ENCODE measurements at places on chromosomes 6 and 20.

DNA sequence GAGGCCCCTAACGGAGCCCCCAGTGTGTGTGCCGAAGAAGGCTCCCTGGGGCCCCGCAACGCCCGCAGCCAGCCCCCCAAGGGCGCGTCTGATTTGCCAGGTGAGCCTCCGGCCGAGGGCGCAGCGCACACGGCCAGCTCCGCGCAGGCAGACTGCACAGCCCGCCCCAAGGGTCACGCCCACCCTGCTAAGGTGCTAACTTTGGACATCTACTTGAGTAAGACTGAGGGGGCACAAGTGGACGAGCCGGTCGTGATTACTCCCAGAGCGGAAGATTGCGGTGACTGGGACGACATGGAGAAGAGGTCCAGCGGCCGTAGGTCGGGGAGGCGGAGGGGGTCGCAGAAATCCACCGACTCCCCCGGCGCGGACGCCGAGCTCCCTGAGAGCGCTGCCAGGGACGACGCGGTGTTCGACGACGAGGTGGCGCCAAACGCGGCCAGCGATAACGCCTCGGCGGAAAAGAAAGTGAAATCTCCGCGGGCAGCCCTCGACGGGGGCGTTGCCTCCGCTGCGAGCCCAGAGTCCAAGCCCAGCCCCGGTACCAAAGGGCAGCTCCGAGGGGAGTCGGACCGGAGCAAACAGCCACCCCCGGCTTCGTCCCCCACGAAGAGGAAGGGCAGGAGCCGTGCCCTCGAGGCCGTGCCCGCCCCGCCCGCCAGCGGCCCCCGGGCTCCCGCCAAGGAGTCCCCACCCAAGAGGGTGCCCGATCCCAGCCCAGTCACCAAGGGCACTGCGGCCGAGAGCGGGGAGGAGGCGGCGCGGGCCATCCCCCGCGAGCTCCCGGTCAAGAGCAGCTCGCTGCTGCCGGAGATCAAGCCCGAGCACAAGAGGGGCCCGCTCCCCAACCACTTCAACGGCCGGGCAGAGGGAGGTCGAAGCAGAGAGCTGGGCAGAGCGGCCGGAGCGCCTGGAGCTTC is 117.0 kb downstream of the RTN4IP1 start:
- DNase-seq = no peak

DNA sequence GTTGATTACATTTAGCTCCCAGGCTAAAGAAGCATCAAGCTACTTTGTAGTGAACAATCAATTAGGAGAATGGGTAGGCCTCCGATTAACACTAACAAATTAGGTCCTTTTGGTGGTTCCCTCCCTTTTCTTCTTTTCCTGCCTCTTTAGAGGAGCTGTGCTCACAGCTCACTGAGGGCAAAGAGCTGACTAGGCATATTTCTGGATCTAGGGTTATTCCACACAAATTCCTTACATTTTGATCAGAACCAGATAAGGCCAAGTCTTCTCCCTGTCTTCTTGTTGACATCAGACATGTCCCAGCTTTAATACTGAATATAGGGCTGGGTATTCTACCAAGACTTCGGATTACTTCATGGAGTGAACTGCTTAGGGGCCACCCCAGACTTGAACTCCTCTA is 119.1 kb downstream of the PKHD1 start:
- no peak for DNase-seq

DNA sequence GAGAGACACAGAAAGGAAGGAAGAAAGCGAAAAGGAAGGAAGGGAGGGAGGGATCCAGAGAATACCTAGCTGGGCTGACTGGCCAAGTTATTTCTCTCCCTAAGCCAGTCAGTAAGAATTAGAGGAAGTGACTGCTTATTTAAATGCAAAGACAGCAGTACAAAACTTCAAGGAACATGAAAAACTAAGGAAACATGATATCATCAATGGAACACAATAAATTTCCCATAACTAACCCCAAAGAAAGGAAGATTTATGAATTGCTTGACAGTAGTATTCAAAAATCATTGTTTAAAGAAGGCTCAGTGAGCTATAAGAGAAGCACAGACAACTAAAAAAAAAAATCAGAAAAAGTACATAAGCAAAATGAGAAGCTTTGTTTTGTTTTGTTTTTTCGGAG is 252.3 kb upstream of the SASH1 start:
- DNase-seq = no peak

- DNase-seq = no peak
Measured at GRCh38 chr6:66198062-66198624, 491.1 kb upstream of the EYS start.

- no peak for DNase-seq
Measured at GRCh38 chr6:1380625-1381427, 8.6 kb upstream of the FOXF2 start.

DNA sequence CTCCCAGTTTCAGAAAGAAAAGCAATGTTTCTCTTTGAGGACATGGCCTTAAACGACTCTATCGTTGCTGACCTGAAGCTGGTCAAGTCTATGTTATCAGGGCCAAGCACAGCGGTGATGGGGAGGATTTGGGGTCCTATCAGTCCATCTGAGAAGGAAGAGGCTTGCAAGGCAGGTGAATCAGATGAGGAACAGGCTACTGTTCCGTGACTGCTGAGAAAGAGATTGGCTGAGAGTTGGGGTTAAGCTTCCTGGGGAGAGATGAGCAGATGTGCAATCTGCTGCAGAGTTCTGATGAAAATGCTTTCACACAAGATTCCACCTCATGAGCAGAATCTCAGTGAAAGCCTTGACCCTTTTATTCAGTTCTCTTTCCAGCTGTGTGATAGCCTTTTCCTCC is 168.3 kb upstream of the STMND1 start:
- no peak for DNase-seq

DNA sequence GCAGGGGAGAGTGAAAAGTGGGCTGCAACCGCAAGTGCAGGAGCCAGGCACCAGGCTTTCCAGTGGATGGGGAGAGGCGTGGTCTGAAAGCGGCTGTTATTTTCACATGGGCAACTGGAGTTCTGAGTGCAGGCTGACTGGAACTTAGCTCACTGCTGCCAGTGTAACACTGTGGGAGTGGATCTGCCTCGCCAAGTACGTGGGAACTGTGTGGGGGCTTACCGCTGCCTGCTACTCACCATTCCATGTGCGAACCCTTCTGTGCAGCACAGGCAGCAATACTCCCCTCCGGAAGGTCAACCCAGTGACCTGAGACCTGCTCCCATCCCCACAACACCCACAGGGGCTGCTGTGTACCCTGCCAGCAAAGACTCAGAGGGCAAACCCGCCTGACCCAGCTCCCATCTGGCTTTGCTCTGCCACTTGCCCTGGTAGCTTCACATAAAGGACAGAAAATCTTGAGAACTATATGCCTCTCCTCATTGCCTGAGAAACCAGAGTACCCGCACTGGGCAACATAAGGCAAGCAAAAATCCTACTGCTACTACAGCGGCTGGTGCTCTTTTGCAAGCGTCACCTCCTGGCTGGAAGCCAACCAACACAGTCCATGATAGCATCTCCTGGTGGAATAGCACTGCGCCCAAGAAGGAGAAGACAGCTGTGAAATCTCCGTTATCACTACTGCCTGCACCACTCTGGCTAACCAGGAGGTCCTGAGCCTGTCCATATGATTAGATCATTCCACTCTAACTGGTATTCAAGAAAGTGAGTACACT is 54.4 kb upstream of the SIRPG start:
- DNase-seq = no peak

- no peak for DNase-seq
Measured at GRCh38 chr6:97175806-97176205, 107.2 kb downstream of the MMS22L start.

DNA sequence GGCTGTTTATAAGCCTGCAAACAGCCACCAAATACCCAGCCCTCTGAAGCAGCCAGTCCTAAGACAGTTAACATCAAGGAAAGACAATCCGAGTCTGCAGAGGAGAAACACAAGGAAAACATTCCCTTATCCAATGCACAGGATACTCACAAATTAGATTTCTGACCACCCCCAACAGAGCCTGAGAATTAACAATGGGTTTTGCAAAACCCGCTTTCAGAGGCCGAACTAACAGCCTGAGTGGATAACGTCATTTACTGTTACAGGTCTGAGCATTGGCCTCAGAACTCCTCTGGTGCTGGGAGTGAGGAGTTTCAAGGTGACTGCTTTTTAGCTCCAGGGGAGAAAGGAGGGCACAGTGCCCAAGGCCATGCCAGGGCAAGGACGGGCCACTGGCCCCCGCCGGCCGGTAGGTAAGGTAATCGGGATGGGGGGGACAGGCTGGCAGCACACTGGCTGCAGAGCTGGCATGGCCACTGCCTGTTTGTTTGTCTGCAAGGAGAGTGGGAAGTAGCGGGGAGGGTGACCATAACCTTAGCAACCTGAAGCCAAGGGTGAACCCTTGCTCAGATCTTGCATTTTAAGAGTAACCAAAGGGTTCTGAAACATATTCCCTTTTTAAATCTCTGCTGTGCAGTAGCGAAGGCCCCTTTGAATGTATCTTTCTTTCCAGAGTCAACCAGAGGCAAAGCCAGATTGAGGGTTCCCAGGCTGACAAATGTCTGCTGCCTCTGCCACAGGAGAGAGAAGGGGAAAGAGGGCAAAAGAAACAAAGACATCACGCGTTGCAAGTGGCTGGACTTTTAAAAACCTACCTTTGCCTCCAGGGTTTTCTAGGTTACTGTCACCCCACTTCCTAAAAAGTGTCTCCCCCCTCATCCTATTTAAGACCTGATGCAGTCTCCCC is 3.9 kb downstream of the ZMYND8 start:
- DNase-seq = no peak

DNA sequence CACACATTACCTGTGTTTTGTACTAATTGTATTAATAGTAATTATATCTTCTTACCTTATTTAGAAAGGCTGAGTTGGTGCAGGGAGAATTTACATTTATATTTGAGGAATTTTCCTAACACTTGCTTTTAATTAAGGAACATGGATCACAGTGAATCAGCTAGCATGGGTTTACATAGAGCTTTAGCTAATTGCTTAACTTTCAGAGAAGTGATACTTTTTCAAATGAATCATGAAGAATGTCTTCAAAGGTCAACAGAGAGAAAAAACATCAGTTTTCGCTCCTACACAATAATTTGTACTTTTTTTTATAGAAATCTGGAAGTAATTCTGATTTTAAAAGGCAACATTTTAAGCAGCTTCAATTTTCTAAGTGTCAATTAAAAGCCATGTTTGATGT is 195.0 kb upstream of the HEY2 start:
- DNase-seq = no peak

DNA sequence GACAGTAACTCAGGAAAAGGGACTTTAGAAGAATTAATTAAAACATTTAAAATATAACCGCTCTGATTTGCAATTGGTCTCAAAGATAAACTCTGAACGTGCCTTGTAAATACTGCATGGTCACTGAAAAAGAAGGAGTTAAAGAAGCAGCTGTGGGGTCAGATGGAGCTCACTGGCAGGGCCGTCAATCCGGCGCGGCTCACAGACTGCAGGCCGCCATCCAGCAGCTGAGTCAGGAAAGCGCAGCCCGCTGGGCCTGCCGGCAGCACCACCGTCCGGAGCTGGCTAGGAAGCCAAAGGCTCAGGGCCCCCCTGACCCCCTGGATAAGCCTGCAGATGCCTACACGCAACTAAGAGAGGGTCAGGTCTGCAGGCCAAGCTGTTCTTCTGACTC is 54.2 kb upstream of the FRMD1 start:
- DNase-seq = no peak

- no peak for DNase-seq
Measured at GRCh38 chr20:41344477-41344876, 3.9 kb downstream of the LPIN3 start.

GRCh38 chr6:143233554-143234285 is 173.0 kb downstream of the AIG1 start:
- no peak for DNase-seq

GRCh38 chr20:9516234-9516871 is 2.0 kb downstream of the LAMP5 start:
- no peak for DNase-seq

DNA sequence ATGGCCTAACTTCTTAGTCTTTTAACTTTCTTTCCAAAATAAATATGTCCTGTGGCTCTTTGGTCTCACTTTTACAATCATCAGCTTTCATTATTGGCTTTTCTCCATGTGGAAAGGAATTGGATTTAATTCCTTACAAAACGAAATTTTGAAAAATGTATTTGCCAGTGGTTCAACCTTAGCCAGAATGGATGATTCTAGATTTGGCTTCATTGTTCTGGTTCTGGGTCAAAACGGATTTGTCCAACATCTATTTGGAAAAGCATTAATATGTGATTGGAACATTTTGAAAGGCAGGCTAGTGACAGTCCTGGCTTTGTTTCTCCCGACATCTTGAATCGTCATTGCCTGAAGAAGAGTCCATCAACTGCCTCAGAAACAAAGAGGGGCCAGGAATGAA is 59.2 kb downstream of the TENT5A start:
- DNase-seq = no peak

DNA sequence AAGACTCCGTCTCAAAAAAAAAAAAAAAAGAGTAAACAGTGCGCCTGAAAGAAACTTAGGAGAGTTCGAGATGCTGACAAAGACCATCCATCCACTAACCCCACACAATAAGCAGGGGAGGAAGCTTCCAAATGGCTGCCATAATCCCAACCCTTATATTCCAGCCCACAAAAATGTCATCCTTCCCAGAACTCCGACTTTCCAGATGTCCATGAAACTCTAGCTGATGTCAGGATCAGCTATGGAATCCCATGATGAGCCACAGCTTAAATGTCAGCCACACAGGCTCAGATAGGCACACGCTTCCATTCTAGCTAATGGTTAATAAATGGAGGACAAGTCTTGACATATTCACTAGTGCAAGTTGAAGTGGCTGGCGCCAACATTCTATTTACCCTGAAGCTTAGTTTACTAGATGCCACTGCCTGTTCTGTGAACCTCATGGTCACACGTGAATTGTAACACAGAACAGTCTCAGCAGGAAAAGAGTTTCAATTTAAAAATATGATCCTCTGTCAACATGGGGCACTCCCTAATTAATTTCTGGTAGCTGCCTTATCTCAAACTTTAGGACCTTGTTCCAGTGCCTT is 75.5 kb downstream of the FOXF2 start:
- DNase-seq = no peak

GRCh38 chr6:42404484-42404883 is 47.2 kb downstream of the TRERF1 start:
- DNase-seq = no peak

DNA sequence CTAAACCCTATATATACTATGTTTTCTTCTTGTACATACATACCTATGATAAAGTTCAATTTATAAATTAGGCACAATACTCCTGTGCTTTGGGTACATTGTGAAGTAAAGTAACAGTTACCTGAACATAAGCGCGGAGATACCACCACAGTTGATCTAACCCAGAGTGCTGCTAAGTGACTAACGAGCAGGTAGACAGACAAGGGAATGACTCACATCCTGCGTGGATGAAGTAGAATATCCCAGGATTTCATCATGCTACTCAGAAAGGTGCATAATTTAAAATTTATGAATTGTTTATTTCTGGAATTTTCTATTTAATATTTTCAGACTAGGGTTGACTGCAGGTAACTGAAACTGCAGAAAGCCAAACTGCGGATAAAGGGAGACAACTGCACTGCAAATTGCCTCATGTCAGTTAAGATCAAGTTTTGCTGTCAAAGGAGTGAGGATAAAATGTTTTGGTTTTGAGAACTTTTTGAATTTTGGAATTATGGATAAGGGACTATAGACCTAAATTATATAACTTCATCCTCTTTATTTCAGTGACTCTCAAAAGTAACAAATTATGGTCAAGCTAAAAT is 14.4 kb downstream of the MKKS start:
- DNase-seq = no peak

Data from AG04450 (cell line).